ENCODE measurements at places on chromosomes 6 and 20. TPM values are rescaled to one million over a fixed set of nuclear protein-coding genes. Genes with fewer than 3 reads are reported as not detected.

- no peak for DNase-seq
Observed at GRCh38 chr6:32964776-32965175, 3.6 kb upstream of the BRD2 start.

DNA sequence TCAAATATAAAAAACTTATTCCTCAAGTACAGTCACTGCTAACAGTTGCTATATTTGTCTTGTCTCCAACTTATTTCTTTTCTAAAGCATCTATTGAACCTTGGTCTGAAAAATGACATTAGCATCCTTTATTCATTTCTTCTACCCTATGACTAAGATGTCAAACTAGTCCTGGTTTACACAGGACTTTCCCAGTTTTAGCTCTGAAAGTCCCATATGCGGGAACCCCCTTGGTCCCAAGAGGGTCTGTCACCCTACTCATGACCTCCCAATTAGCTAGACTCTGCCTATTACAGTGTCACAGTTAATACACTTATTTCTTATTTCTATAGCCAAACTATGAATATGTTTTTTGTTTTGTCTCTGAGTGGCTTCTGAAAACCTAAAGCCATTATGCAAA, 37.1 kb downstream of the PLEKHG1 start:
- no peak for DNase-seq

GRCh38 chr6:31092769-31093505, 19.4 kb downstream of the C6orf15 start:
- no peak for DNase-seq

DNA sequence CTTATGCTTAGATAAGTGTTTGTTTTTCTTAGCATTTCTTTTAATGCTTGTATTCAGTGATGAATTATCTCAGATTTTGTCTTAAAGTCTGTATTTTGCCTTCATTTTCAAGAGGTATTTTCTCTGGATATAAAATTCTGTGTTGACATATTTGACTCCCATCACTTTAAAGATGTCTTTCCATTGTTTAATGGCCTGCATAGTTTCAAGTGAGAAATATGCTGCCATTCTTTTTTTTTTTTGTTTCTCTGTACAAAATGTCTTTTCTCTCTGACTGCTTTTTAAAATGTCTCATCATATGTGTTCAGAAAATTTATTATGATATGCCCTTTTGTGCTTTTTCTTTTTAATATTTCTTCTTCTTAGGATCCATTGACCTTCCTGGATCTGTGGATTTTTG, 578.0 kb upstream of the NOX3 start:
- DNase-seq = no peak

DNA sequence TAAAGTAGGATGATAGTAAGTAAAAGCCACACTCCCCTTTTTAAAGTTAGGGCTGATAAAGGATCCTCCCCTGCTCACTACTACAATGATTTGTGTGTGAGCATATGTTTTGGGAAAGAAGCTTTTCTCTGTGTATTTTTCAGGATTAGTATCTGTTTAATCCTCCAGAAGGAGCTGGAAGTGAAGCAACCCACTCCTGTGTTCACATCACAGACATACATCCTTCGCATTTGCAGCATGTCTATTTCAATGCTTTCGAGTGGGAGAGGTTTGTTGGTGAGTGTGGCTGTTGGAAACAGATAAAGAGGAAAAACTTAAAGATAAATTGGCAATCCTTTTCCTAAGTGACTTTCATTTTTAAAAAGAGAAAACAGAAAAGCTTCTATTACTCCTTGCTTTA, 31.6 kb upstream of the RGS17 start:
- DNase-seq = no peak

GRCh38 chr6:66029391-66029790, 322.4 kb upstream of the EYS start:
- DNase-seq = no peak

DNA sequence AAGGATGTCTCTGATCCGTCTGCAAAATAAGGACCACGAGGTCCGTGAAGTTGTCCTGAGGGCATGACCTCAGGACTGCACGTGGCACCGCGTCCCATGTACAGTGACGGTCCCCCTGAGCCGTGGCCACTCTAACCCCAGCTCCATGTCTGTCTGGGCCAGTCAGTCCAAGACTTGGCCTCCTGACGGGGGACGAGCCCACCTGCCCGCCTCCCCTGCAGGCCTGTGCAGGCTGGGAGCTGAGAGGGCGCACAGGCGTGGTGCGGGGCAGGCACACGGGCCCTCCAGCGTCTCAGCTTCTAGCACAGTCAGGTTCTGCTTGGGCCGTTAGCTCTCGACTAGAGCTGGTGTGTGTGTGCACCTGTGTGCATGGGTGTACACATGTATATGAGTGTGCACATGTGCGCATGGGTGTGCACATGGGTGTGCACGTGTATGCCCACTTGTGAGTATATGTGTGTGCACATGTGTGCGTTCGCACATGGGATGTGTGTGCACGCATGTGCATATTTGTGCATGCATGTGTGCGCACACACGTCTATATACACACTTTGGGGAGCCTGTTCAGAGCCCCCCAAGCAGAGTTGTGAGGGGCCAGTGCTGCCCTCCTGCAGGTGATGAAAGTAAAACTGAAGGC, 307.0 kb downstream of the TAF4 start:
- no peak for DNase-seq

- no peak for DNase-seq
Observed at GRCh38 chr6:119720160-119720559, 370.6 kb upstream of the MAN1A1 start.

DNA sequence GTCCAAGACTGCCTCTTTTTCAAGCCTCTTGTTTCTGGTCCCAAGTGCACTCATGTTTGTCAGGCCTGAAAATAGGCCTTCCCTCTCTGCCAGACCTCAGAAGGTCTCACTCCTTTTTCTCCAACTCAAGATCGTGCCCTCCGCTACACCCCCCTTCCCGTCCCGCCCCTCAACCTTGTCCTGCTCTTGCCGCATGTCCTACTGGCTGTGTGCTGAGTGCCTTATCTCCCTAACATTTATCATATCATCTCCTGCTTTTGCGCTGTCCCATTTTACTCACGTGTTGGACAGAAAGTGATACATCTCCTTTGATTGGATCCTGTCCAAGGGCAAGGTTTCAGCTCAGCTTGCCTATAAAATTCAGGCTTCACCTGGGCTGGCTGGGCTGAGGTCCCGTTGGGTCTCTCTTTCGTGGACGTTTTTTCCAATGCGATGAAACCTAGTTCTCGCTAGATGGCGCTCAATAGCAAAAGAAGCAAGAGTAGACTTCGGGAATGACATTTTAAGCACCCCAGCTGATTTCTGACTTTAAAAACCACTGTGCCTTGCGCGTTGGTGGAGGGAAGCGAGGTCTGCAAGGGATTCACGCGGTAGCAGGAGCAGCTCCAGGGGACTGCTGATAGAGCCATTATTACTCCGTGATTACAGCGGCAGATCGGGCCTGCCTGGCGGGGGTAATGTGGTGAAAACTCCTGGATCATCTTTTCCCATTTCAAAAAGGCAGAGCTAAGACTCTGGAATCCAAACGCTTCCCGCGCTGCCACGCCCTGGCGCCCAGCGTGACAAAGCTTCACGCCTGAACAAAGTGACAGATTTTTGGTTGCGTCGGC, 137.6 kb downstream of the IMPG1 start:
- DNase-seq = peak; percentile 41

DNA sequence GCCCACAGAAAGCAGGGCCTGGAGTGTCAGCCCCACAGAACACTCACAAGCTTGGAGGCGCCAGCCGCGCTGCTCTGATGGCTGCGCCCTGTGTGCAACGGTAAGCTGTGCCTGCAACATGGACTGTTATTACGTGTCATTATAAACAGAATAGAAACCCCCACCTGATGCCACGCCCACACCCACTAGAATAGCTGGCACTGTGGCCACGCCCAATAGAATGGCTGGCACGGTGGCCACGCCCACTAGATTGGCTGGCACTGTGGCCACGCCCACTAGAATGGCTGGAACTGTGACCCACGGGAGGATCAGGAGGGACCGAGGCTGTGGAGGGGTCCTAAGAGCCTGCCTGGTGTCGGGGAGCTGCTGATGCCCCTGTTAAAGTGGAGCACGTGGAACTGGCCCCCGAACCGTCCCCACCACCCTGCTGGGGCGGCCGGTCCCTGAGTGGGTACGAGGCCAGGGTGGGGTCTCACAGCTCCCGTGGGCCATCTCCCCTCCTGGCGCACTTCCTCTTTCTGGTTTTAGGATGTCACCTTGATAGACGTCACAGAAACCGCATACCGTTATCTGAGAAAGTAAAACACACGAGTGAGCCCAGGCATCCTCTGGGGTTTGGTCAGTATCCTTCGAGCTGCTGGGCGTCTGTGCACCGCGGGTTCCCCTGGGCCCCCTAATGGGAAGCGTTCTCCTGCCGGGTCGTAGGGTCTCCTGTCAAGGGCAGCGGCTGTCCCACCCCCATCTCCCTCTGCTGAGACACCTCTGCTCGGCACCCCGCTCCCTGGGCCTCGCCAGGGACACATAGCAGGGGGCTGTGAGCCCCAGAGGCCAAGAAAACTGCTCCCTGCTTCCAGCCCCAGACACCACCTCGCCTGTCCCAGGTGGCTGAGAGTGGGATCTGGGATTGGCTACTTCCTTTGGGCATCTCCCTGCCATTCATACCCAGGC, 25.4 kb downstream of the SLC17A9 start:
- DNase-seq = no peak

GRCh38 chr6:4384656-4385055, 249.3 kb upstream of the ECI2 start:
- DNase-seq = no peak

DNA sequence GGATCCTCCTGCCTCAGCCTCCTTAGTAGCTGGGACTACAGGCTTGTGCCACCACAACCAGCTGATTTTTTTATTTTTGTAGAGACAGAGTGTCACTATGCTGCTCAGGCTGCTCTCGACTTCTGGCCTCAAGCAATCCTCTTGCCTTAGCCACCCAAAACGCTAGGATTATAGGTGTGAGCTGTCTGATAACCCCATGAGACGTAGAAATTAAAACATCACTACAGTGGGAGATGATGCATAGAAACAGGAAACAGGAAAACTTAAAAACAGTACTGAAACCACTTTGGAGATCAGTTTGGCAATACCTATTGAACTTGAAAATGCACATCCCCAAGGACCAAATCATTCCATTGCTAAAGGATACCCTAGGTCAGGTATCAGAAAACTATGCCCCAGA, 10.8 kb downstream of the SENP6 start:
- DNase-seq = no peak

DNA sequence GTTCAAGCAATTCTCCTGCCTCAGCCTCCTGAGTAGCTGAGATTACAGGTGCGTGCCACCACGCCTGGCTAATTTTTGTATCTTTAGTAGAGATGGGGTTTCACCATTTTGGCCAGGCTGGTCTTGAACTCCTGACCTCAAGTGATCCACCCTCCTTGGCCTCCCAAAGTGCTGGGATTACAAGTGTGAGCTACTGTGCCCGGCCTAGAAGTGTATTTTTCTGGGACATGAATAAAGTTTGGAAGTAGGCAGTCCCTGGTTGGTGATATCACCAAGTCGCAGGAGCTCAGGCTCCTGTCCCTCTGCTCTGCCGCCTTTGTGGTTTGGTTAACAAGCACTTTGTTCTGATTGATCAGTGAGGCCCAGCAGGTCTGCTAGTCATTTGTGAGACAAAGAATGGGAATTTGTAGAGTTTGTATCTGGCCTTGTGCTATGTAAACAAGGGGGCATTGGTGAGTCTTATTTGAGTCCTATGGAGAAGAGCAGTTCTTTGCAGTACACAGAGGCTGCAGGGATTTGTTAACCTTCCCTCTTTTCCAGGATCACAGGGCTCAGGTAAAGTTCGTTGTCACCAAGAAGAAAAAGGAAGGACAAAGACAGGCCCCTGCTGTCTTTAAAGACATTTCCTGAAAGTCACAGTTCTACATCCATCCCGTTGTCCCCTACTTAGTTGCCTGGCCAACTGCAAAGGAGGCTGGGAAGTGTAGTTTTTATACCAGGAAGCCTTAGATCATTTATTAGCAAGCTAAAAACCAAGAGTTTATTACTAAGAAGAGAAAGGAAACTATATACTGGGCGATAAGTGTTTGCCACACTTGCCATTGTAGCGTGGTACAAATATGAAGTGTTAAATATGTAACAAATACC, 13.1 kb downstream of the MTHFD1L start:
- no peak for DNase-seq

The CAGE1 gene
- not detected for total RNA-seq

The LY6G5B gene
- total RNA-seq = 3.9 TPM

The DLK2 gene
- 1.2 TPM for total RNA-seq

The FAM110A gene
- 3.1 TPM for total RNA-seq

The REM1 gene
- total RNA-seq = 2.0 TPM

The NRM gene
- total RNA-seq = 4.6 TPM

The FOXQ1 gene
- not detected for total RNA-seq

All from left ventricle myocardium superior (tissue), 1 donor.